NCI-H1436 (cell line): ENCODE measurements at places on chromosomes 6 and 20.

- DNase-seq: no peak
Measured at GRCh38 chr6:158715330-158716311, 65.8 kb downstream of the SYTL3 start.

DNA sequence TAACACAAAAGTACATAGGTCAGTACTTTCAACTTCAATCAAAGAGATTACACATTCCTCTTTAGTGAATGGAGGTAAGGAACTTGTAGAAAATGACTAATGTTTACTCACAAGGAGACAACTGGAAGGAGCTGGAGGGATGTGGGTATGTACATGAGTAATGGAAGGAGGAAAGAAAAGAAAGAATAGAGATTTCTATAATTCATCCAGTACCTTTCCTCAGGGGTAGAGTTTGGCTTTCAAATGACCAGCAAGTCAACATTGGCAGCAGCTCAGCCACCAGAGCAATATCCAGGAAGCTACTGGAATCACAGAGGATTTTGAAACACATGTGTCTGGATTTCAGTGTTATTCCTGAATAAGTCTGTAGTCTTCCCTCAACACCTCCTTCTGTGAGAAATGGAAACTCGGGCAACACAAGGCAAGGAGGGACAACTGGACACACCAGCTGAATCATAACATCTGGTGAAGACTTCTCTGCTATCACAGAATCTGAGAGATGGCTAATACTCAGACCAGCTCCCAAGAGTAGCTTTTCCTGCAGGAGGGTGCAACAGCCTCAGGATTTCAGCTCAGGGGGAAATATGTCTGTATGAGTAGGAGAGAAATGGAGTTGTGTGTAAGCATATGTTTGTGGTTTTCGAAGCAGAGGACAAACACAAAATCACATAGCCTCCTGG is 98.8 kb downstream of the HAO1 start:
- DNase-seq: no peak

DNA sequence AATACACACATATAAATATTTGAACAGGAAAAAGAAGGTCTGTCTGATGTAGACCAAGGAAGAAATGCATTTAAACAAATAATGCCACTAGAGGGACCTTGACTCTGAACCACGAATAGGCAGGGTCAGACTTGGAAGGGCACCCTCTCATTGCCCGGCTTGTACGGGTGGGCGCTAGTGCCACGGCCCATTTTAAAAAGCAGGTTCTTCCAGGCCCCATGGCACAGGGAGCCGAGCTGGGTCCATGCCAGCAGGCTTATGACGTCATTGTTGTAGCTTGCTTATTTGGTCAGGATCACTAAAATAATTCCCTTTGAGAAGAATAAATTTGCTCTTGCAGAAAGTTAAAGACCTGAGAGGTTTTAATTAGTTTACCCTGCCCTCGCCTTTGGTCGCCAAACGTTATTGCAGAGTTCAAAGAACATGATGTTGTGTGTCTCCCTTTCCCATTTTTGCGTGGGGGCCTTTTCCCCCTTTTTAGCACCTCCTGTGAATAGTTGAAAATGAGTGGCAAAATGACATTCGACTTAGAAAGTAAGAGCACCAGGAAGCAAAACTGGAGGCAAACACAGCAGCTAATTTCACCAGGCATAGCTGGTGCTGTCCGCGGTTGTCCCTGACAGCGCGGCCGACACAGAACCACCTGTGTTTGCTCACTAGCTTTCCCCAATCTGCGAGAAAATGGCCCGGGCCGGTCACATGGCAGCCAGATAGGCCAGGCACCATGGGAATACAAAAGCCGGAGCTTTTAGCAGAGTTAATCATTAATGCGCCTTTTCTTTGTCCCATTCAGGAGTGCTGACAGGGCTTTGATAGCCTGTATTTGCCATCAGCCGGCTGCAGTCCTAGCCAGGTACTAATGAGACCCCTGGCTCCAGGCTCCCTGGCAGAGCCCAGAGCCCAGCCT is 93.8 kb downstream of the FOXA2 start:
- DNase-seq: peak; percentile 63

GRCh38 chr6:148708707-148709106 is 38.1 kb upstream of the UST start:
- DNase-seq: no peak

DNA sequence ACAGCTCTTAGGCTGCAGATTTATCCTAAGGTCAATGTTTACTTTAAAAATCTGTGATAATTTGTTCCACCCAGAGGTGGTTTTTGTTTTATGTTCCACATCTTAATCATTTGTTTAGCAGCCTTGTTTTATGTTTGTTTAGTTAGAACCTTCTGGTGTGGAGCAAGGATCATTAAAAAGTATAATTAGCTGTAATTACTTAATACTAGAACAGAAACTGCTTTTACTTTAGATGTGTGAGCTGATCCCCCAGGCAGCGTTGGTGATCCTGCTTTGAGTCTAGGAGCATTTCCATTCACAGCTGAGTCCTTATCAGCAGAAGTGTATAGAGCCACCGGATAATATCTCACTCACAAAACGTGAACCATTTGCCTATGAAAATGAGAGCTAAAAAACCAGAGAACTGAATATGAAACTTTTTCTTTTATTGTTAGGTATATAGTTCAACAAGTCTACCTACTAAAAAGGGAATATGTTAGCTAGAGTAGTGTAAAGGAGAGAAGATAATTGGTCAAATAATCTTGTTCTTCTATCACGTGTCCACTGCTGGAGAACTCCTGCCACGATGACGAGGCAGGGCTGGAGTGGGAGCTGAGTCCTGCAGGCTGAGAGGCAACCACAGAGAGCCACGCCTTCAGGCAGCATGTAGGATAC is 78.5 kb downstream of the TRMT11 start:
- no peak for DNase-seq

- peak; percentile 73 for DNase-seq
Measured at GRCh38 chr20:32819992-32820697, 391 bp downstream of the MAPRE1 start.

DNA sequence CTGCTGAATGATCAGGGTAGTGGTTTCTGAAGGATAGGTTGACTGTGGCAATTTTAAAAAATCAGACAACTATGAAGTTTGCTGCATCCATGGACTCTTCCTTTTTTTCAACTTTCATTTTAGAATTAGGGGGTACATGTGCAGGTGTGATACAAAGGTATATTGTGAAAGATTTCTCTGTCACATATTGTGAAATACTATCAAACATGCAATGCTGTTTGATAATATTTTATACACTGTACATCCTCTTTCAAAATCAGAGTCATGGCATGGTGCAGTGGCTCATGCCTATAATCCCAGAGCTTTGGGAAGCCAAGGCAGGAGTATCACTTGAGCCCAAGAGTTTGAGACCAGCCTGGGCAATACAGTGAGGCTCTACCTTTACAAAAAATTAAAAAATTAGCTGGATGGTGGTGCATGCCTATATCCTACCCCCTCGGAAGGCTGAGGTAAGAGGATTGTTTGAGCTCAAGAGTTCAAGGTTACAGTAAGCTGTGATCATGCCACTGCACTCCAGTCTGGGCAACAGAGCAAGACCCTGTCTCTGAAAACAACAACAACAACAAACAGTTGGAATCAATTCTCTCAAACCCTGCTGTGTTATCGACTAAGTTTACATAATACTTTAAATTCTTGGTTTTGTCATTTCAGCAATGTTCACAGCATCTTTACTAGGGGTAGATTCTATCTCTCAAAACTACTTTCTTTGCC is 4.6 kb downstream of the WFDC12 start:
- no peak for DNase-seq

DNA sequence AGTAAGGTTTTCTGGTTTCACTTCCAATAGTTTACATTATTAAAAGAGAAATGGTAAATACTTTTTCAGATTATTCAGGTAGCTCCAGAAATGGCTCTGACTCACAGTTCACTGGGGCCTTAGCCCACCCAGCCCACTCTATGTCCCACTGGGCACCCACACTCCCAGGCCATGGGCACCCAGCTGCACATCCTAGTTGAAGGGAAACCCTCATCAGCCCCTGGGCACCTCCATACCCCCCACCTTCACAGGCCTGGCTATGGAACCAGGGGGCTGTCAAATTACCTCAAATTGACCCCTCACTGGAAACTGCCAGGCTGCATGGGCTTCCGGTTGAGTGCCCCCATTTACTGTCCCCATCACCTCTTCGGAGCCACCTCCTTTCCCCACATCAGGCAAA is 51.5 kb downstream of the BMP7 start:
- no peak for DNase-seq

GRCh38 chr6:71292001-71292400 is 3.4 kb downstream of the OGFRL1 start:
- no peak for DNase-seq

- DNase-seq: no peak
Measured at GRCh38 chr6:31308050-31308844, 36.4 kb upstream of the HLA-C start.
